ENCODE measurements at places on chromosomes 1 and 21.

DNA sequence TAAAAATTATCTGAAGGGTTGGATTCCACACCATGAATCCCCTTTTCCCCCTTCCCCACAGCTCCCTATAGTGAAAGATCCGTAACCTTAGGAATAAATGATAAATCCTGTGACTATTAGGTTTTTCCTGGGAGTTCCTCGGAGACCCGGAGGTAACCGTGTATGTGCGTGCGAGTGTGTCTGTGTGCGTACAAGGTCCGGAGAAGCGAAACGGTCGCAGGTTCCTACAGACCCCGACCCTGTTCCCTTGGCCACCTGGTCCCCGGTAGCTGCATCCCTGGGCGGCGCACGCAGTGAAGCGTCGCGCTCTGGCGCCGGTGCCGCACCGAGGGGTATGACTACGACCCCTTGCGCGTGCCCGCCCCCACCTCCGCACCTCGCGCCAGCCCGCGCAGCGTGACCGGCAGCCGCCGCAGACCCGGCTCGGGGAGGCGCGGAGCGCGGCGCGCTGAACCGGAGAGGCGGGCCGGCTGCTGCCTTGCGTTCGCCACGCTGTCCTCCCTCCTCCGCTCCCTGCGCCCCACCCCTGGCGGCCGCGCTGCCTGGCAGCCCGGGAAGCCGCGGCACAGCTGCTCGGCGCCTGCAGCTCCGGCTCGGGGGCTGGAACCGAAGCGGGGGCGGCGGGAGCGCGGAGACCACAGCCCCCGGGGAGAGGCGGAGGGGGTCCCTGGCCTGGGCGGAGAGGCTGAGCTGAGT is at the start of gene AK5:
Gene AK5, plus strand, starts transcription at position 529 of the 696 bp plus-strand sequence. CDS start 295 bp downstream, outside the sequence.
- peak; percentile 30 for DNase-seq

GRCh38 chr1:7339014-7339413 is 432.1 kb upstream of the VAMP3 start:
- DNase-seq, result no peak

GRCh38 chr1:150548632-150549495 is at the start of gene ADAMTSL4:
Gene ADAMTSL4, plus strand, starts transcription at chr1:150549408. Its CDS starts 2,881 bp downstream, at chr1:150552289.
- DNase-seq, result peak; percentile 74

GRCh38 chr1:175045097-175045496 is 21.9 kb upstream of the MRPS14 start:
- DNase-seq, result no peak

DNA sequence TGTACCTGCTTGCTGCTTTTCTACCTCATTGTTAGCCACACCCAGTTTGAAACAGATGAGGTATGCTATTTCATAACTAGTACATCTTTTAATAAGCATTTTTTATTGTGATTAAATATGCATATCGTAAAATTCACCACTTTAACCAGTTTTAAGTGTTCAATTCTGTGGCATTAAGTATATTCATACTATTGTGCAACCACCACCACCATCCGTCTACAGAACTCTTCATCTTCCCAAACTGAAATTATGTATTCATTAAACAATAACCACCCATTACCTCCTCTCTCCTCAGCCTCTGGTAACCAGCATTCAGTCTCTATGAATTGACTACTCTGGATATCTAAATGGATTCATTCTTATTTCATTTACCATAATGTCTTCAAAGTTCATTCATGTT is 20.1 kb downstream of the DR1 start:
- DNase-seq, result no peak

Measured in urothelium cell line (cell line).